Mesangial cell (primary cell): ENCODE measurements at places on chromosomes 13 and 19. TPM values are rescaled to one million over a fixed set of nuclear protein-coding genes. Genes with fewer than 3 reads are reported as not detected.

Gene ASF1B
- 7.9 and 97.4 TPM in 2 replicates for total RNA-seq

Gene GRK1
- total RNA-seq: not detected in 2 replicates

Gene SYNE4
- total RNA-seq: 0.81 and 3.4 TPM in 2 replicates

Gene RGL3
- total RNA-seq: 0.16 and 1.0 TPM in 2 replicates

Gene CCDC8
- 14.8 and 33.7 TPM in 2 replicates for total RNA-seq

Gene FCAR
- not detected in 2 replicates for total RNA-seq

Gene TNPO2
- total RNA-seq: 44.5 and 46.6 TPM in 2 replicates

Gene CD22
- total RNA-seq: 1.1 TPM in 1 of 2 replicates, not detected in the other

Gene CYP2A6
- not detected in 2 replicates for total RNA-seq

Gene CAB39L
- 3.4 and 8.5 TPM in 2 replicates for total RNA-seq

Gene EXOC3L2
- total RNA-seq: 0.13 TPM in 1 of 2 replicates, not detected in the other
